ENCODE measurements at places on chromosomes 6 and 20.
A peak's percentile ranks its signal among the peaks of the same experiment; 100 is the strongest.

DNA sequence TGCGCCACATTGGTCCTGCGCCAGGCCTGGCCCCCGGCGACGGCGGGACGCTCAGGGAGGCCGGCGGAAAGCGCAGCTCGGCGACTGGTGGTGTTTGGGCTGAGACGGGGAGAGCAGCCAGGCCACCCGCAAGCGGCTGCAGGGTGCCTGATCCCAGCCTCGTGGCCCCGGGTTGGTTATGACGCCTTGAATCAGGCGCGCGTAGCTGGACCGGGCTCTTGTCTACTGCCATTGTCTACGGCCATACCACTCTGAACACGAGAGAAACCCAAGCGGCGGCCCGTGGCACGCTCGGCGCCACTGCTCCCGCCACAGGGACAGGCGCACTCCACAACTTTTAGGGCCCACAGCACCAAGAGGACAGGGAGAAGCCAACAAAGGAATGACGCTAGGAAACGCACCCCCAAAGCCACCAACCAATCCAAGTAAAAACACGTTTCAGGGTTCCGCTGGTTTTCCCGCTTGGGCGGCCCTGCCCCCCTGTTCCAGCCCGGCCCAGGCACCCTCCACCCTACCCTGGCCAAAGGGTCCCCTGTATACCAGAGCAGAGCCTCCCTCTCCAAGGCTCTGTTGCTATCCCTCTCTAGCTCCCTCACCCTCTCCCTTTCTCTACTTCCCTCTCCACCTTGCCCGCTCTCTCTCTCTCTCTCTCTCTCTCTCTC, 1849.3 kb upstream of the DEFB115 start:
- DNase-seq = no peak

DNA sequence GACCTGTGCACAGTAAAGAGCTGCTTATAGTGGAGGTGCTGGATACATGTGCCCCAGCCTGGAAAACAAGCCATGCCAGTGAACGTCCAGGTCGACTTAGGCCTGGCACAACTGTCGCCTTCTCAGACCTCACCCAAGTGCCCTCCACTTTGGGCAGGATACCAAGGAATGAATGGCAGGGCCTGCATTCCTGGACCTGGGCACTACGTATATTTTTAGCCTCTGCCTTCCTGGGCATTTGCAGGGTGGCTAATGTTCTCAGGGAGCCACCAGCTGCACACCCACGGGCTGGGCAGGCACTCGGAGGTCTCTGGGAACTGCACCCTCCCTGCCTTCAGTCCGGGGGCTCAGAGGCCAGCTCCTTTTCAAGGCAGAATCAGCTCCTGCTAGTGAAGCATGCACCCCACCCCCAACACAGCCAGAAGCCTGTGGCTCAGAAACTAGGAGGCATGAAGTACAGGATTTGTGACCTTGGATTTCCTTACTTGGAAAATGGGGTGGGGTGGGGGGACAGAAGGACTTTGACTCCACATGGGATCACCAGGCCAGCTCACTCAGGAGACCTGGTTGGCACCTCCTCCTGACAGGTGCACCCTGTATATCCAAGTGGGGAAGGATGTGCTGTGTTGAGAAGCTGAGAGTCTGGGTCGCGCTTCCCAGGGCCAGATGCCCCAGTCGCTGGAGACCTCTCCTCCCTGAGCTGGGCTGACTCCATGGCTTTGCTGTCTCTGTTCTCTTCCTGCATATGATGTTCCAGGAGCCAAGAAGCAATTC, 2.5 kb upstream of the LSM14B start:
- no peak for DNase-seq

- peak; percentile 33 for DNase-seq
These were observed 59.2 kb upstream of the FOXO3 start for GRCh38 chr6:108501559-108501958.

- peak; percentile 16 for DNase-seq
These were observed 58.6 kb downstream of the LIN28B start for GRCh38 chr6:105015482-105015881.

DNA sequence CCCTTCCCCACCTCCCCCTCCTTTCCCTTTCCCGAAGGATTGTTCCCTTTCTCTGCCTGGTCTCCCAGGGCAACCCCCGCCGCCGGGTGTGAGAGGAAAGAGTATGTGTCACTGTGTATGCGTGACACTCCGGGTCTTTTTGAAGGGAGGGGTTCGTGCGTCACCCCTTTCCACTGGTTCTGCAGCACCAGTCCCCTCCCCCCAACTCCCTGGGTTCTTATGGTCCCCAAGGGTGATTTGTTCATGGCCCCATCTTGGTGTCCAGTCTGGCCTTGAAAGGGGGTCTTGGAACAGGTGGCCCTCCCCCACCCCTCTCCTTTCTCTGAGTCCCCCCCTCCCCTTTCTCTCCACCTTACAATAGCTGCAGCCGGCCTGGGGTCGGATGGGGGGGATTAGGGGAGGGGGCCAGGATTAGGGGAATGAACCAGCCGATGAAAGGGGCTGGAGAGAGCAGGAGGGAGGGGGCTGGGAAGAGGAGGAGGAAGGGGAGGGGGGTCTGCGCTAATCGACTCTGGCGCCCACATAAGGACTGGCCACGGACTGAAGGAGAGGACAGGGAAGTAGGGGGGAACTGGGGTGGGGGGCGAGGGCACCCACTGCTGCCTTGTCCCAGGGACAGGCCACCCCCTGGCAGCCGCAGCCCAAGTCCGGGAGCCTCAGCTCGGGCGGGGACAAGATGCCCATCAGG, 1.3 kb upstream of the RING1 start:
- no peak for DNase-seq

DNA sequence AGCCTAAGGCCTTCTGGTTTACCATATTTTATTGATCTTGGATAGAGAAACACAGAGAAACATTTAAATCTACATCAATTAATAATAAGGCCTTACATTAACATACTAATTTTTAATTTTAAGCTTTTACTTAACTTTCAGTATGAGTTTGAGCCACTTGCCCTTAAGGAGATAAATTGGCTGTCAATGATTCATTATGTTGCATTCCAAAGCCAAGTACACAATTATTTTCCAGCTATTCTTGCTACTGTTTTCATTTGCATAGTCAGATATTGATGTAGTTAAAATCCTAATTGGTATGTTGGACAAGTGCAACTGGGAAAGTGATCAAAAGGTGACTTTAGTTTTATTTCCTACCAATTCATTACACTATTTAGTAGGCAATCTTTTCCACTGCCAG, 58.2 kb downstream of the MOCS1 start:
- no peak for DNase-seq

DNA sequence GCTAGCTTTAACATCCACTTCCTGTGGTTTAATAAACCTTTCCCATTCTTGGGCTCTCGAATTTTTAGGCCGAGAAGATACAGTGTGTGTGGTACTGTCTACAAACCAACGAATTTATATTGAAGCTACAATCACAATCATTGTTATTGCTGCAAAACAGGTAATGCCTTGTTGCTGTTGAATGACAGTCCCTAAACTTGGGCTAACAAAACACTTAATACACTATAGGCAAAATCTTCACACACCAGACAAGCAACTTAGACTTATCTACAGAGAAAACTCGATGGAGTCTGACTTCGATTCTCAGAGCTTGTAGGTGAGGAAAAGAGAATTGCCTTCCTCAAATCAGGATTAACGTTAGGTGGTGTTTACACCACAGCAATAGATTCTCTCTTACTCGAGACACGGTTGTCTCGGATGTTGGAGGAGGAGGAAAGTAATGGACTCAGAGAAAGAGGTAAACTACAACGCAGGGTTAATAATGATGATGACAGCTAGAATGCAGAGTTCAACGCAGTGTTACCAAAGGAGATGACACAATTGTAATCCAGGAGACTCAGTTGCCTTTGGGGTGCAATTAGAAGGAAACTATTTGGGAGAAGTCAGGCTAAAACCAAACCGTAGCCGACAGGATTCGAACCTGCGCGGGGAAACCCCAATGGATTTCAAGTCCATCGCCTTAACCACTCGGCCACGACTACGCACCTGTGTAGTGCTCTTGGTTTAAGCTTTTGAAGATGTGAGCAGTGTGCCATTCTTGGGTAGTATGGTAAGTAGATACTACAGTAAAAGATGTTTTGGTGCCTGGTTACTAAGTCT, 32.5 kb upstream of the ZNF184 start:
- DNase-seq = peak; percentile 82

DNA sequence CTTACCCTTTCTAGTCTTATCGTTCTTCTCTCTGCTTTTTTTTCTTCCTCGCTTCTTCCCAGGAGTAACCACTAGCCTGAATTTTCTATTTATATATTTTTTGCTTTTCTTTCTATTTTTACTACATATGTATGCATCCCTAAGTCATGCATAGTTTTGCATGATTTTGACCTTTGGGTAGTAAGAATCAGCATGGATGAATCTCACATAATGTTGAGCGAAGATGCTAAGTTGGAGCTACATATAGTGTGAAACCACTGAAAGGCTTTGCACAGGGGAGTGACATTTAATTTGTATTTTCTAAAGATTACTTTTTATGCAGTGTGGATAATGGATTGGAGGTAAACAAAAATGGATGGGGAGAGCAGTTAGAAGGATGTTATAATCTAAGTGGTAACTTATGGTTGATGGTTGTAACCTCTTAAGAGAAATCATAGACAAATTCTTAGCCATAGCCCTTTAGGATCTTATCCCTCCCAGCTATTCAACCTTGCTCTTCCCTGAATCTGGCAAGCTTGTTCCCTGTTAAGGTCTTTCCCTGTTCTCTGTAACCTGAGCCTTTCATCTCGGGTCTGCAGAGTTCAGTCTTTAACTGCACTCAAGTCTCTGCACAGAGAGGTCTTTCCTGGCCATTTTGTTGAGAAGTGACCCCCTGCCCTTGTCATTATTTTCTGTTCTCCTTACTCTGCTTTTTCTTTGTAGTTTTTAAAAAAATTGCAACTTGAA, 18.0 kb downstream of the PEX7 start:
- DNase-seq = no peak

DNA sequence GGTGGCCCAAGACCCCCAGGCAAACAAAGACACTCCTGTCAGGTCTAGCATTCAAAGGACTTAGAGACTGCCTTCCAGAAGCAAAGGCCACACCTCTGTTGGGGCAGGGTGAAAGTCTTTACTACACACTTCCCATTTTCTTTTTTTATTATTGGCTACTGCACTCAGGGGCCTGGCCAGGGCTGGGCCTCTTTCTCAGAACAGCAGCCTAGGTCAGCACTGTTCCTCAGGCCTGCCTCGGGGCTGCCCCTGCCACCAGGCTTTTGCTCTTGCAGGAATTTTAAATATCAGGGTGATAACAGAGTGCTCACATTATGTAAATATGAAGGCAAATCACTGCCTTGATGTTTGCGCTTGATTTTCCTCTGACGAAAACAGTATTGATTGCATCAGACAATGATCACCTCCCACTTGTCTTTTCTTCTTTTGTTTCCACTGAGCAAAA, 18.5 kb downstream of the GSTA4 start:
- DNase-seq = no peak

- DNase-seq = no peak
These were observed 167.4 kb downstream of the MBOAT1 start for GRCh38 chr6:20044883-20045282.

- DNase-seq = peak; percentile 16
These were observed 305.2 kb upstream of the CITED2 start for GRCh38 chr6:139679516-139680179.

DNA sequence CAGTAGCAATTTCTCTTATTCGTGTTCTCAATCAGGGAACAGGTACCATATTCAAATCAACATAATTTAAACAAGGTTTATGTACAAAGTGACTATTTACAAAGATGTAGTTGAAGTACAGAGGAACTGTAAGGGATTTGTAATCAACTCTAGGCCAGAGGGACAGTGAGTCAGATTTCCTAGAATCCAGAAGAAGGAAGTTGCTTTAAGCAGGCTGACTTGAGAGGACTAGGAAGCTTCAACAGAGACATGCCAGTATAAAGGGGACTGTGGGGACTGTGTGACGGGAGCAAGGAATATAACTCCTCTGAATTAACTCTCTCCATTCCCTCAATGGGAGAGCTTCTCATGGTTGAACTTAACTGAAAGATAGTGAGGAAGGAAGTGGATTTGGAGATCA, 427.4 kb upstream of the JAG1 start:
- peak; percentile 35 for DNase-seq

DNA sequence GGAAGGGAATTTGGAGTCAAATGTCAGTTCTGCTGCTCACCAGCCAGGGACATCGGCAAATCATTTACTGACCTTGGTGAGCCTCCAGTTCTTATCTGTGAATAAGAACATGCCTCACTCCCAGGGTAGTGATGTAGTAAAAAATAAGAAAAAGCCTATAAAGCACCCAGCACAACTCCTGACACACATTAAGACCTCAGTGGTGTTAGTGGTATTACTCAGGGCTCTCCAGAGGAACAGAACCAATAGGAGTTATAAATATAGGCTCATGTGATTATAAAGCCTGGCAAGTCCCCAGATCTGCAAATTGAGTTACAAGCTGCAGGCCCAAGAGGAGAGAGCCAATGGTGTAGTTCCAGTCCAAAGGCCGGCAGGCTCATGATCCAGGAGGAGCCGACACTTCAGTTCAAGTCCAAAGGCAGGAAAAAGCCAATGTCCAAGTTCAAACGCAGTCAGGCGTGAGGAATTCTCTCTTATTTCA, 71.3 kb upstream of the EYA2 start:
- DNase-seq = peak; percentile 14

GRCh38 chr20:52035977-52036376, 155.6 kb downstream of the ZFP64 start:
- DNase-seq = no peak

- no peak for DNase-seq
These were observed 464.2 kb downstream of the QKI start for GRCh38 chr6:163878698-163879097.

GRCh38 chr6:76684875-76685274, 612.4 kb upstream of the IMPG1 start:
- DNase-seq = peak; percentile 6

- no peak for DNase-seq
These were observed 637.8 kb downstream of the RFPL4B start for GRCh38 chr6:112984899-112985298.

DNA sequence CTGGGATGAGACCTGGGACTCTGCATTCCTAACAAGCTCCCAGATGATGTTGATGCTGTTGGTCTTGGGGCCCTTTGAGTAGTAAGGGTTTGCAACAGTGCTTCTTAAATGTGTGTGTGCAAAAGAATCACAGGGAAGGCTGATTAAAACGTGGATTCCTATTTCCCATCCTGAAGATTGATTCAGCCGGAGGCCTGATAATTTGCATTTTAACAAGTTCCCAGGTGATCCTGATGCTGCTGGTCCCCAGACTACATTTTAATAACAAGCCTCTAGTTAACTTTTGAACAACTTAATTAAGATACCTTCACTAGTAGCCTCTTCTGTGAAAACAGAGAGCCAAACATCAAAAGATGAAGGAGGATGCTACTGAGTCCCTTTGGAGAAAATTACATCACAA, 156.4 kb upstream of the LAMP5 start:
- DNase-seq = no peak

DNA sequence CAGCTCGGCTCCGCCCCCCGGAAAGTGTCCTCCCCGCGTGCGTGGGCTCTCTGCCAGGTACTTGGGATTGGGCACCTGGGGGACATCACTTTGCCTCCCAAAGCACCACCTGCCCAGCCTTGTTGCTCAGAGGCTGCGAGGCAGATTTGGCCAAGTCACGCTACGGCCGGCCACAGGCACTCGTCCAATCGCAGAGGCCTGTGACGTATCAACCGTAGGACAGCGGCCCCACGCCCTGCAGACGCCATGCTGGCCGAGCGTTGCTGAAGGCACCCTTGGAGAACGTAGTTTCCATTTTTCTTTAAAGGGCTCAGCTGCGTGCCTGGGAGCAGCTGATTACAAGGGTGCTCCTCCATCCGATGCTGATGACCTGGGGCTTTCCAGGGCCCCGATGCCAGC, 3.1 kb downstream of the NTSR1 start:
- DNase-seq = no peak

- peak; percentile 3 for DNase-seq
These were observed 9.9 kb downstream of the CCDC167 start for GRCh38 chr6:37489697-37490336.

Measured in fibroblast of mammary gland (primary cell).